ENCODE measurements at places on chromosomes 1 and 21. TPM values are rescaled to one million over a fixed set of nuclear protein-coding genes. Genes with fewer than 3 reads are reported as not detected.

Gene HP1BP3
- total RNA-seq = 229 TPM

Gene GUCA2A
- not detected for total RNA-seq

Gene THEM5
- total RNA-seq = not detected

Gene PINK1
- 11.2 TPM for total RNA-seq

Gene PTGFR
- 0.37 TPM for total RNA-seq

Gene MMP23B
- 1.9 TPM for total RNA-seq

Gene BEND5
- total RNA-seq = not detected

Gene LYPD8
- total RNA-seq = not detected

Gene ASAP3
- 3.5 TPM for total RNA-seq

Gene CR1L
- not detected for total RNA-seq

Gene B3GALT2
- not detected for total RNA-seq

Gene SWT1
- total RNA-seq = 2.6 TPM

GRCh38 chr21:45164124-45164511 lies 89.7 kb downstream of the ADARB1 start:
- no peak overlapping the region for H3K4me3 ChIP-seq
- no peaks in the 10 kb centered on the region for H3K4me1 ChIP-seq

- no peak overlapping the region for H3K27ac ChIP-seq
- DNase-seq = no peak
- H3K4me1 ChIP-seq = peaks cover 48% of the 10 kb centered on the region
- H3K4me3 ChIP-seq = no peak overlapping the region
These were observed 56.3 kb upstream of the NEK2 start for GRCh38 chr1:211731456-211732292.

DNA sequence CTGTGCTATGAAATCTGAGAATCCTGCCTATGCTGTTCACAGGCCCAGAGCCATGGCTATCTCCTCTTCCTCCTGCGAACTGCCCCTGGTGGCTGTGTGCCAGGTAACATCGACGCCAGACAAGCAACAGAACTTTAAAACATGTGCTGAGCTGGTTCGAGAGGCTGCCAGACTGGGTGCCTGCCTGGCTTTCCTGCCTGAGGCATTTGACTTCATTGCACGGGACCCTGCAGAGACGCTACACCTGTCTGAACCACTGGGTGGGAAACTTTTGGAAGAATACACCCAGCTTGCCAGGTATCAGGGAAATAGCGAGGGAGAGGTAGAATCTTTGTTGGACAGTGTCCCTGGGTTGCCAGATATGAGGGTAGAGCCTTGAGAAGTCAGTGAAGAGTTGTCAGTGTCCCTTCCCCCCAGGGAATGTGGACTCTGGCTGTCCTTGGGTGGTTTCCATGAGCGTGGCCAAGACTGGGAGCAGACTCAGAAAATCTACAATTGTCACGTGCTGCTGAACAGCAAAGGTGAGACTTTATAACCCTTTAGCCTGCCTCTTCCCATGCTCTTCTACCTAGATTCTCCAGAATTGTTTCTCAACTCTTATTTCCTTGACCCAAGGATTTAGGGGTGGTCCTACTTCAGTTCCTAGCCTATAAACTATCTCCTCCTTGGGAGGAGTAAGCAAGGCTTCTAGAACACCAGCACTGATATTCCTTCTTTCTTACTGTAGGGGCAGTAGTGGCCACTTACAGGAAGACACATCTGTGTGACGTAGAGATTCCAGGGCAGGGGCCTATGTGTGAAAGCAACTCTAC lies 1.4 kb downstream of the NIT1 start:
- peak overlapping the region; percentile 95 for H3K27ac ChIP-seq
- DNase-seq = peak; percentile 36
- H3K27me3 ChIP-seq = no peaks in the 10 kb centered on the region
- peak overlapping the region; percentile 99 for H3K4me3 ChIP-seq

- H3K4me3 ChIP-seq = peak overlapping the region; percentile 65
- no peak for DNase-seq
- H3K36me3 ChIP-seq = peaks cover 8% of the 10 kb centered on the region
- no peak overlapping the region for H3K27ac ChIP-seq
- no peaks in the 10 kb centered on the region for H3K27me3 ChIP-seq
These were observed 79.9 kb downstream of the CD247 start for GRCh38 chr1:167438171-167439138.

DNA sequence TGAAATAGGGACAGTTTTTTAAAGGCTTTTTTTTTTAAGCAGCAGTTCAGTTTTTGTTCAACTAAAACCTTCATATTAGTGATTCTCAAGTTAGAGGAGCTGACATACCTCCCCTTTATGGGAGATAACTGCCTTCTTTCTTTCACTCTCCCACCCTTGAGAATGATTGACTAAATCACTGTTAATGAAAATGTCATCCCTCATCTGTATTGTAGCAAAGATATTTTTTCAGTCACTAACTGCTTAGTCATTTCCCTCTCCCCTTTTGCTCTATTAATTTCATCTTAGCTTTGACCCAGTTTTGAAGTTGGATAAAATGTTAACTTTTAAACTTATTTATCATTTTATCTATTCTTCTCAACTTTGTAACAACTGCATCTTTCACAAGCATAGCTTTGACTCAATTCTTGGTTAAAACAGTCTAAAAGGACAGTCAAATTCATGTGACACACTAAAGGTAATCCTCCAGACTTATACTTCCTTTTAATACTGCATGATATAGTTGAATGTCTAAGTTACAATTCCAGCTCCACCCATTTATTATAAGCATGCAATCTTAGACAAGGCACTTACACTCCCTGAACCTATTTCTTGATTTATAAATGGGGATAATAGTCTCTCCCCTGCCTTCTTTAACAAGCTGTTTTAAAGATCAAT lies 17.1 kb downstream of the CAPZA1 start:
- H3K4me1 ChIP-seq = peaks cover 34% of the 10 kb centered on the region
- no peak for DNase-seq
- no peak overlapping the region for H3K4me3 ChIP-seq
- H3K36me3 ChIP-seq = peaks cover under 1% of the 10 kb centered on the region
- peak overlapping the region; percentile 40 for H3K27ac ChIP-seq
- no peaks in the 10 kb centered on the region for H3K27me3 ChIP-seq

GRCh38 chr1:158087320-158087927 lies 93.3 kb upstream of the CD1D start:
- no peaks in the 10 kb centered on the region for H3K4me1 ChIP-seq
- DNase-seq = peak; percentile 79
- peaks cover 16% of the 10 kb centered on the region for H3K36me3 ChIP-seq
- no peak overlapping the region for H3K4me3 ChIP-seq
- H3K27me3 ChIP-seq = no peaks in the 10 kb centered on the region

DNA sequence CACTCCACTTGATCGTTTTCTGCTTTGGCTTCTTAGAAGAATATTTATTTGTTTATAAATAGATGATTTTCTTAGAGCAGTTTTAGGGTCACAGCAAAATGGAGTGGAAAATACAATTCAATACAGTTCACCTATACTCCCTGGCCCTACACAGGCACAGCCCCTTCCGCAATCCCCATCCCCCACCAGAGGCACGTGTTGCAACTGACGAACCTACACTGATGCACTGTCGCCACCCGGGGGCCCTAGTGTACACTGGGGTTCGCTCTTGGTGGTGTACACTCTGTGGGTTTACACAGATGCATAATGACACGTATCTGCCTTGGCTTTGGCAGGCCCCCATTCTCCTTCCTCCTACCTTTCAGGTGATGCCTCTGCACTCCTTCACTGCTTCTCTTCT lies 8.0 kb downstream of the ECHDC2 start:
- H3K27ac ChIP-seq = no peak overlapping the region
- peaks cover 7% of the 10 kb centered on the region for H3K4me1 ChIP-seq
- no peaks in the 10 kb centered on the region for H3K27me3 ChIP-seq
- no peak overlapping the region for H3K4me3 ChIP-seq
- no peaks in the 10 kb centered on the region for H3K36me3 ChIP-seq

- H3K4me3 ChIP-seq = no peak overlapping the region
- no peak overlapping the region for H3K27ac ChIP-seq
- H3K4me1 ChIP-seq = peaks cover under 1% of the 10 kb centered on the region
- DNase-seq = no peak
- no peaks in the 10 kb centered on the region for H3K36me3 ChIP-seq
These were observed 11.1 kb downstream of the ACOT11 start for GRCh38 chr1:54559111-54559548.

- no peaks in the 10 kb centered on the region for H3K4me1 ChIP-seq
- H3K27me3 ChIP-seq = peaks cover 13% of the 10 kb centered on the region
- peak overlapping the region; percentile 50 for H3K4me3 ChIP-seq
These were observed 4.5 kb downstream of the C1orf232 start for GRCh38 chr1:26164036-26164860.

DNA sequence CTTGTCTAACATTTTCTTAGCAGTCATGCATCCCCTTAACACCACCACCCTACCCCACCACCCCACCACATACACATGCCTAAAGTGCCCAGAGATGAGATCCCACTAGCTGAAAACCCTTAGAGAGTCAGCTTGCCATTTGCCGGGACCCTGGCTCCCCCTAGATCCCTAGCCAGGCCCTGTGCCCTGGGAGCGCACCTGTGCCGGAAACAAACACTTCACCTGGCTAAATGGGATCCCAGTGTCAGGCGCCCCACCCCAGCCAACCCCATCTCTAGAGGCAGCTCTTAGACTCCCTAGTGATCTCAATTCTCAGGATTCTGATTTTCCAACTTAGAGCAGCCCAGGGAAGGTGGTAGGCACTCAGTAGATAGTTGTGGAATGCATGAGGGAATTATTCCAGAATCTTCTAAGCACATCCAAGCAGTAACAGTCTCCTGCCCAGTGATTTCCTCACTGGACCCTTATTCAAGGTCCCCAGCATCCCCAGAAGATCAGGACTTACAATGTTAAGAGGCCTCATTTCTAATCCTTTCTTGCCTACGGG lies 105.2 kb downstream of the LAMC2 start:
- H3K36me3 ChIP-seq = no peaks in the 10 kb centered on the region
- peaks cover 31% of the 10 kb centered on the region for H3K27me3 ChIP-seq
- H3K4me3 ChIP-seq = no peak overlapping the region
- H3K4me1 ChIP-seq = no peaks in the 10 kb centered on the region
- no peak for DNase-seq
- H3K27ac ChIP-seq = no peak overlapping the region

DNA sequence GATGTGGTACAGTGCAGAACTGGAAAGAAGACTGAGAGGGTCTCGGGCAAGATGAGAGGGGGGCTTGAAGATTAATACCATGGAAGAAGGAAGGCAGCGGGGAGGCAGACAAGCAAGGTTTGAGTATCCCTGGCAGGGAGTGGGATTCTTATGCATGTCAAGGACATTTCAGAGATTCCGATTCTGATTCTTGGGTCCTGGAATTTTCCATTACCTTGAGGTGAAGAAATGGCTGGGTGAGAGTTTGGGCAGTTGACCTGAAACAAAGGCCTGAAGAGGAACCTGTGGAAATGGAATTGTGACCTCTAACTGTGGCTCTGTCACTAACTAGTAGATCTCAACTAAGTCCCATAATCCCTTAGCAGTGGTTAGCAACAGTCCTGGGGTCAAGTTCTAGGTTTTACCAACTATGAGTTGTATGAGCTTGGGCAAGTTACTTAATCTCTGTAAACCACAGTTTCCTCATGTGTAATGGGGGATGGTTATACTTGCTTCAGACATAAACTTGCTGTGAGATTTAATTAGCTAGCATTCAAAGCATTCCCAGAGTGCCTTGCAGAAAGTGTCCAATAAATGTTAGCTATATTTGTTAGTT lies 8.6 kb upstream of the ACTN2 start:
- H3K4me1 ChIP-seq = peaks cover 5% of the 10 kb centered on the region
- H3K27me3 ChIP-seq = peaks cover 17% of the 10 kb centered on the region
- no peak overlapping the region for H3K4me3 ChIP-seq
- DNase-seq = no peak
- no peaks in the 10 kb centered on the region for H3K36me3 ChIP-seq
- no peak overlapping the region for H3K27ac ChIP-seq

DNA sequence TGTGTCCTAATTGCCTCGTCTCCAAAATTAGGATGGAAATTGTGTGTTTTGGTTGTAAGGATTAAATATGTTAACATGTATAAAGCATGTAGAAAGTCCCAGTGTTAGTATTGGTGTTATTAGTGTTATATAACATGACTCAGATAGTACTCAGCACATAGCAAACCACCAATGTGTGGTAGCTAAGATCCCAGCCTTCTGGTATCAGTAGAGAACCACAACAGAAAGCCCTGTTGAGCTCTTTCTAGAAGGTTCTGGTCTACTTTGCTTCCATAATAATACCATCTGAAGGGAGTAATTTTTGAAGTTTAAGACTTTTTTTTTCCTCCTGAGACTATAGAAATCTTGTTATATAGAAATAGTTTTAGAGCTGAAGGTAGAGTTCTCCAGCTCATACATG lies 259.3 kb upstream of the SGIP1 start:
- no peaks in the 10 kb centered on the region for H3K27me3 ChIP-seq
- H3K4me1 ChIP-seq = peaks cover 38% of the 10 kb centered on the region
- DNase-seq = no peak
- H3K27ac ChIP-seq = no peak overlapping the region
- H3K4me3 ChIP-seq = no peak overlapping the region
- peaks cover 4% of the 10 kb centered on the region for H3K36me3 ChIP-seq

- H3K27ac ChIP-seq = peak overlapping the region; percentile 95
- peaks cover 51% of the 10 kb centered on the region for H3K4me1 ChIP-seq
- no peaks in the 10 kb centered on the region for H3K27me3 ChIP-seq
These were observed 12.8 kb downstream of the ADAMTSL4 start for GRCh38 chr1:150561974-150562445.

GRCh38 chr1:27258598-27258997 lies 24.2 kb downstream of the WDTC1 start:
- no peaks in the 10 kb centered on the region for H3K36me3 ChIP-seq
- H3K4me1 ChIP-seq = no peaks in the 10 kb centered on the region
- H3K27me3 ChIP-seq = no peaks in the 10 kb centered on the region

GRCh38 chr1:39181311-39181710 lies 23.2 kb upstream of the MACF1 start:
- H3K4me1 ChIP-seq = peaks cover 82% of the 10 kb centered on the region
- H3K4me3 ChIP-seq = no peak overlapping the region
- no peak for DNase-seq
- peaks cover 31% of the 10 kb centered on the region for H3K36me3 ChIP-seq

DNA sequence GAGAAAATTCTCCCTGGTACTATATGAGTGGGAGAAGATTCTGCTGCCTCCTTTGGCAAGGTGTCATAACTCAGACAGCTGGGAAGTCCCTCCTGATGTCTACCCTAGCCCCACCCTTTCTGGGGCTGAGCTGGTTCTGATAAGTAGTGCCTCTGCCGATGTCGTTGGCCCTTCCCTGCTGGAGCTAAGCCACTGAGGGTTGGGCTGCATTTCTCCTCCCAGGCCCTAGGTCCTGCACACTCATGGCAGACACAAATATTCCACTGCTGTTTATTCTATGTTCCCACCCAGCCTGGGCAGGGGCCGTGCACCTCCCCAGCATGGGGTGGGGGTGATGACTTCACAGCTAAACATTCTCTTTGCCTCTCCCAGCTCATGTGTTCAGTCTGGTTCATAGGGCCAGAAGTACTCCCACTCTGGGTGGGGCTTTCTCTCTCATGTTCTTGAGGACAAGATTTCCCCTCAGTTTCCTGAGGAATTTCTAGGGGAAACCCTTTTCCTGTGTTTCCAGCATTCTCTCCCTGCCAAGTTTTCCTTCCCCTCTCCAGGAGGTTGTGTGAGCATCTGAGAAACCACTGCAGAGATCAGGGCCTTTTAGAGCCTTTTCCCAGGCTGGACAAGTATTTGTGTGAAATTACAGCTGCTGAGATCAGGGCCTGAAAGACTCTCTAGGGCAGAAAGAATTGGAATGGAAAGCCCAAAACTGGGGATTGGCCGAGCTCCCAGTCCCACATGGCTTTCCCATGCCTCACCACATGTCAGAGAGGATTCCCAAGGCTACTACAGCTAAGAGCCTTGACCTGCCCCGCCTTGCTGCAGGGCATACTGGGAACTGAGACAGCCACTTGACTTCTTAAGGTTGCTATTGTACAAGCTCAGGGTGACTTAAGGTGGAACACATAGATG lies 66.2 kb downstream of the ATP2B4 start:
- no peaks in the 10 kb centered on the region for H3K36me3 ChIP-seq
- no peak overlapping the region for H3K27ac ChIP-seq
- no peak overlapping the region for H3K4me3 ChIP-seq
- H3K27me3 ChIP-seq = peaks cover 17% of the 10 kb centered on the region
- DNase-seq = peak; percentile 40
- peaks cover 11% of the 10 kb centered on the region for H3K4me1 ChIP-seq
